ENCODE measurements at places on chromosomes 2 and 18.

DNA sequence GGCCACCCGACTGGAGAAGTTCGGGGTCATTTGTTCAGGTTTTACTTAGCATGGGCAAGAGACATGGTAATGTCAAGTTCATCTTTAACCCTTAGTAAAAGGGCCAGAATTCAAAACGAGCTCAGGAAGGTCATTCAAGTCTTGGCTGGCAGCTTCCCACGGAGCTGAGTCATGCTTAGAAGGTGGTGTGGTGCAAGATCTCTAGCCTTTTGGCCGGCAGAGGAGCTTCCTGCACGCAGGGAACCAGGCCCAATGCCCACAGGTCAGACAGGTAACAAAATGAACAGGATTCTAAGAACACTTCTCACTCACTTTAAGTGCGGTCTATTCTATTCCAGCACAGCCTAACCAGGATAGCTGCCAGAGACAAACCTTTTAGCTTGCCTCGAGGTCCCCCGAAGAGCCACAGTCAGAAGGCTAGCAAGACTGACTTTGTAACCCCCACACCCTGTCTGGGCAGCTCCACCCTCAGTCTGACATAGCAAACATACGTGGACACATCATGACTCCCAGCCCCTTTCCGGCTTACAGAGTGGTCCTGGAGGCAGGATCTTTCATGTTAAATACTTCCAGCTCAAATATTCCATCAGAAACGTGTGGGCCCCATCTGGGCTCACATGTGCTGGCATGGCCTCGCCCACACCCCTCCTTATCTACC, 292.7 kb downstream of the BCL11A start:
- peak; percentile 83 for DNase-seq

DNA sequence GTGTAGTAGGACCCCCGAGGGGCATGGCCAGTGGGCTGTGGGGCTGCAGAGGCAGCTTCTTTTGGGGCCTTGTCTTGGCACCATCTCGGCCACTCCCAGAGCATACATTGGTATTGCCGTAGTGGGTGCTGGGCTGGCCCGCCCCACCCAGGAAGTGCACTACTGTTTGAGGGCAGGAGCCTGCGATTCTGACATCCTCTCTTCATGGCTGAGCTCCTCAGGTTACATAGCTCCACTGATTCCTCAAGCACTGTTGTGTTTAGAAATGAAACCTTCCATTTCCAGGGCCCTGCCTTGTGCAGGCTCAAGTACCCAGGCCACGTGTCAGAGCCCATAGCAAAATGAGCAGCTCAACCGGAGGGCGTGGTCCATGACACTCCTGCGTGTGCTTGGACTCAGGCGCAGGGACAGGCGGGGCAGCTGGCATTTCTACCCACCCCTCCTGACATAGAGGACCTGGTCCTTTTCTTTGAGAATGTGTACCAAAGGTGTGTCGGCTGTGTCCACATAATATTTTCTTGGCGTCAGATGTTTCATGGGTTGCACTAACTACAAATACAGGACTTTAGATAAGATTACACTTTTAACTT, 67.9 kb downstream of the DGKD start:
- DNase-seq = peak; percentile 85

DNA sequence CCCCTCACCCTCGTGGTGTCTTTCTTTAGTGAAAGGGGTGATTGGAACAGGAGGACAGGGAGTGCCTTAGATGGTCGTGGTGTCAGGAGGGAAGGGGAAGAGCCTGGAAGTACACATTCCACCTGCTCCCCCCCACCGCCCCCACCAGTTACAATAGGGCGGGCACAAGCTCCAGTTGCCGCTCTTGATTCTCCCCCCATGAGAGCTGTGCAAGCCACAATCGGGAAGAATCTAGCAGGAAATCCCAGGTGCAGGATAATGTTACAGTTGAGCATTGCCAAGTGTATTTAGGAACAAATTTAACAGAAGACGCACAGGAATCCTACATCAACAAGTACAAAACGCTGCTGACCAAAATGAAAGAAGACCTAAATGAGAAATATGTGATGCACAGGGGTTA, 73.6 kb downstream of the ASAP2 start:
- no peak for DNase-seq

- DNase-seq = no peak
Measured at GRCh38 chr18:42305869-42306593, 351.0 kb downstream of the PIK3C3 start.

DNA sequence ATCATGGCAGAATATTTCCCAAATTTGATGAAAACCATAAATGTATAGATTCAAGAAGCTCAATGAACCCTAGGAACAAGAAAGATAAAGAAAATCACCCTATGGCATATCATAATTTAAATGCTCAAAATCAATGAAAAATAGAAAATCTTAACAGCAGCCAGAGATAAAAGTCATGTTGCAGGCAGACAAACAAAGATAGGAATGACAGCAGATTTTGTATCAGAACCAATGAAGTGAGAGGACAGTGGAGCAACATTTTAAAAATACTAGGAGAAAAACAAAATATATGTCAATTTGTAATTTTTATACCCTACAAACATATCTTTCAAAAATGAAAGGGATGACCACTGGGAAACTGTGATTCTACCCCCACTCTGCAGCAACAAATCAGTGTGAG, 203.3 kb downstream of the PIEZO2 start:
- no peak for DNase-seq

GRCh38 chr2:194750926-194751325, 906.1 kb upstream of the SLC39A10 start:
- DNase-seq = no peak

DNA sequence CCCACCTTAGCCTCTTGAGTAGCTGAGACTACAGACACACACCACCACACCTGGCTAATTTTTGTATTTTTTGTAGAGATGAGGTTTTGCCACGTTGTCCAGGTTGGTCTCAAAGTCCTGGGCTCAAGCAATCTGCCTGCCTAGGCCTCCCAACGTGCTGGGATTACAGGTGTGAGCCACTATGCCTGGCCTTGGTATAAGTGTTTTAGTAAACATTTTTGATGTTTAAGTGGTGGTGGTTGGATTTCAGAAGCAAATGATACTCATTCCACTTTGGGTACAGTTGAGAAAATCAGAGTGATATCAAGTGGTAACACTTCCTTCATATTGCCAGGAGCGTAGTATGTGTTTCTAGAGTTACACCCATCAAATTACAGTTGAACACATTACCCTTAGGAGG, 25.4 kb downstream of the ACADL start:
- DNase-seq = no peak

DNA sequence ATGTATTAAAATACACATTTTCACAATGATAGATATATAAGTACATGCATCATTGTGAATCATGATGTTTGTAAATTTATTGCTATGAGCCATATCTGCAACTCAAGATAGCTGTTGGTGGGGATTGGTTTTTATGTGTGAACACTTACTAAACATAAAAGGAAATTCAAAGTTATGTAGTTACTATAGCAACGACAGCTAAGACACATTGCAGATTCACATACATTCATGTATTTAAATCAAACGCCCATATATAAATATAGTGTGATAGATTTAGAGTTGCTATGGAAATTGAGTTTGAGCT, 65.6 kb downstream of the MAPRE2 start:
- DNase-seq = no peak

DNA sequence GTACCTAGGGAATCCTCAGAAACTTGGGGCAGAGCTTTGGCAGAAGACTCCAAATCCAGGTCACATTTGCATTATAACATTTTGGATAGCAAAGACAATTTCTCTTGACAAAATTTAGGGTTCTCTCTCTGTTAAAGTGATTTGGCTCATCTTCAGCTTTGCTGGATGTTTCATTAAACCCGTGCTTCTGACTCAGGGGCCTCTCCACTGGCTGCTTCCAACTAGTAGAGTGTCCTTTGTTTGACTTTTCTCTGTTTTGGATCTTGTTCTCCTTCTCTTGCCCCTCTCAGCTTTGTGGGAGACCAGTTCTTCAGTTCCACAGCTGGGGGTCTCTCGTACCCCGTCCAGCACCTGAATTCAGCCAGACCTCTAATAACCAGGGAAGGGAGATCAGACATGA, 145.6 kb downstream of the PLCL1 start:
- DNase-seq = no peak

DNA sequence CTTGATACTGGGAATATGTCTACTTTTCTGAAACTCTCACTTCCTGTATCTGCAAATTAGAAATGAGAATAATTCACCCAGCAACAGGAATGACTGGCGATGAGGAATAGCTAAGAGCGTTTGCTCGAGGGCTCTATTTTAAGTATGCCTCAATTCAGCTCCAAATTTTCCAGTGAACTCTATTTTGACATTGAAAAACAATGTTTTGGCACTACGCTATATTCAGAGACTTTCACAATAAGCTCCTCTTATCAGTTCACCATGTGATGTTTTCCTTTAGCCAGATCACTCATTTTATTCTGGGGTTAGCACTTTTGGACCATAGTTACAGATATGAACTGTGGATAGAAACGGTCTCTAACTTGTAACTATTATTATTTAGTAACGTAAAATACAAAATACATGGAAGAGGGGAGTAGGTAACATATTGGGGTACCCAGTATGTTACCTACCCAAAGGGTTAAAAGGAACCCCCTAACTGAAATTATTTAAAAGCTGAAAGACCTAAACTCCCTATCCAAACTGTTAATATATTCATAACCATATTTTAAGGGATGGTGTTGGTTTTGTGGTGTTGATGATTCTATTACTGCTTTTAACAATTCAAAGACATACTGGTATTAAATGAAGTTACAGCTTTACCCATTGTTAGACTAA, 28.1 kb downstream of the SLC40A1 start:
- DNase-seq = no peak

- no peak for DNase-seq
Measured at GRCh38 chr2:85760371-85760770, 6.6 kb downstream of the ATOH8 start.

DNA sequence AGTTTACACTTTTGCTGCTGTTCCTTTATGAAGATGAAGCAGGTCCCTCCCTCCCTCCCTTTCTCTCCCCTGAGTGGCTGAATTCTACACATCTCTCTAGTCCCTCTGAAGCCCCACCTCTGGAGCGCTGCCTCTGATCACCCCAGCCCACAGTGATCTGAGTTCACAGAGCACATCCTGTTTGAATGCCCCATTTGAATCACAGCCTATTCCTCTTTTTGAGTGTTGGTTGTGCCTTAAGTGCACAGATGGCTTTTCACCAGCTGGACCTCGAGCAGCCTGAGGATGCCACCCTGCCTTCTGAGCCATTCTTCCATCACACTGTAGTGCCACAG, 87.1 kb downstream of the ITGB1BP1 start:
- no peak for DNase-seq

DNA sequence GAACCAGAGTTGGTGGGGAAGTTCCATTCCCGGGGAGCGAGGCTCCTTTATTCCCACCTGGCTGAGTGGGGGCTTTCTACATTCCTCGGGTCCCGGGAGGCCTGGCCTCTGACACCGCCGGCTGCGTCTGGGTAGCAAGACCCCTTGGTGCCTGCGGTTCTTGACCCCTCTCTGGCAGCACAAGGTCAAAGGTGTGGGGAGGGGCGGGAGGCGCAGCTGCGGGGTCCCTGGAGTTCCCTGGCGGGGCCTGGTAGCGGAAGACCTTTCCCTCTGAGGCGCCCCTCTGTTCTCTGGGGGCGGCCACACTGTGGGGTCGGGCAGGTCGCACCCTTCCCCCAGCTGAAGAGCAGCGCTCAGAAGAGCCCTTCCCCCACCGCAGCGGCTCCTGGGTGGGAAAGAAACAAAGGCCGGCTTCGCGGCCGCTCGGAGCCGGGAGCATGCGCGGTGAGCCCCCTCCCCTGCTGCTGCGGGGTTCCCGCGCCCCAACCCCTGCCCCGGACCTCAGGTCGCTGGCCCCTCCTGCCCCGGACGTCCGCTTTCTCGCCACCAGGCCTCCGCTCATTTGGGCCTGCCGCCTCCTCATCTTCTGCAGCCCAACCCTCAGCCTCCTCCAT, 146.3 kb downstream of the ANKRD44 start:
- DNase-seq = peak; percentile 77

DNA sequence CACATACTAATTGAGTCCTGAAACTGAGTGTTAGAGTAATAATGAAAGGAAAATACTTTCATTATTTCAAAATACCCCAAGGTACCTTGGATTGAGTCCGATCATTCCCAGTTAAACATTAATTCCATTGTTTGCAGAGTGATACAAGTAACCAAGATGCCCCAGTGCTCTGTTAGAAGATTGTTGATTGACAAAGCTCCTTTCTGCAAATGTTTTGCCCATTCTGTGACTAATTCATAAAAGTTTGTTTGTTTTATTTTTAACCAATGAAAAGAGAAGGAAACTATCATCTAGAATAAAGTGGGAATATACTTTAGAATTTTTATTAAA, 124.0 kb downstream of the GULP1 start:
- no peak for DNase-seq

DNA sequence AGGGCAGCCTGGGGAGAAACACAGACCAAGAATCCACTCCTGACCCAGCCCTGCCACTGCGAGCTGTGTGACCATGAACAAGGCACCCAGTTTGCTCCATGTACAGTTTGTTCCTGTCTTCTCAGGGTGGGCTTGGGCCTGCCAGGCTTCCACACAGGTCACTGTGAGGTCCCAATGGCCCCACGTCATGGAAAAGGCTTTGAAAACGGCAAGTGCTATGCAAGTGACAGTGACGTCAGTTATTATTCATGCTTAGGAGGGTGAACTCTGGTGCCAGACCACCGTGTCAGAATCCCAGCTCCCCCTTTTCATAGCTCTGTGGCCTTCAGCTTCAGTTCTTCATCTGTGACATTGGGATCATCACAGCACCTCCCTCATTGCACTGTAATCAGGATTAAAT, 87.1 kb downstream of the TNS1 start:
- DNase-seq = no peak

DNA sequence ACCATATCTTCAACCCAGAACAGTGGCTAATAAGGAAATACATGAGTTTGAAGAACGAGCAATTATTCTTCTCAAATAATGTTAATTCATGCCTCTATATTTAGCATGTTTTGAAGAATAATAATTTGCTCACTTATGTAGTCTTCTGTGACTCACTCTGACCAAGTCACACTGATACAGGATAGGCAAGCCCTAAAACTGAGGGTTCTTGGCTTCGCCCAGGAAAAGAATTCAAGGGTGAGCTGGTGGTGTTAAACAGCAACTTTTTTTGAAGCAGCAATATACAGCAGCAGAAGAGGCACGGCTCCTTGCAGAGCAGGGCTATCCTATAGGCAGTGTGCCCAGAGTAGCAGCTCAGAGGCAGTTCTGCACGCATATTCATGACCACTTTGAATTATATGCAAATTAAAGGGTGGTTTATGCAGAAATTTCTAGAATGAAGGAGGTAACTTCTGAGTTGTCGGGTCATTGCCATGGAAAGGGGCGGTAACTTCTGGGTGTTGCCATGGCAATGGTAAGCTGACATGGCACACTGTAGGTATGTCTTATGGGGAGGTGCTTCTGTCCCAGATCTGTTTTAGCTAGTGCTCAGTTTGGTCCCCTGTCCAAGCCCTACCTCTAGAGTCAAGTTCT, 200.6 kb downstream of the RND3 start:
- DNase-seq = no peak

- DNase-seq = no peak
Measured at GRCh38 chr2:66869076-66869475, 434.2 kb downstream of the MEIS1 start.

DNA sequence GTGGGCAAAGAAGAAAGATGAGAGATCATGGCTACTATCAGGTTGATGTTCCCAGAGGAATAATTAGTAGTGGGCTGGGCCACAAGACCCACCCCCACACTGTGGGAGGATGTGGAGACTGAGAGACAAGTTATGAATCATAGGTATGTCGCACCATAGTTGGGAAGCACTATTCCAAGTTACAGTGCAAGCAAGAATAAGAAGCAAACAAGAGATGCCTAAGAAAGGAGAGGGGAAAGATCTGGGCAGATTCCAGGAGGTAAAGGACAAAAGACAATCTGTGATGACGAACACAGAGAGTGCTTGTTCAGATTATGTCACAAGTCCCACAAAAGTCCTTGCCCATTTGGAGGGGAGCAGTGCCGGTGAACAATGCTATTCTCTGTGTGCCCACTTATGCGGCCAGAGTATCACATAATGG, 56.6 kb downstream of the FAM228A start:
- no peak for DNase-seq

Data from upper lobe of left lung (tissue), 6 donors.